Fibroblast of the conjunctiva (primary cell): ENCODE measurements at places on chromosomes 1 and 21.

DNA sequence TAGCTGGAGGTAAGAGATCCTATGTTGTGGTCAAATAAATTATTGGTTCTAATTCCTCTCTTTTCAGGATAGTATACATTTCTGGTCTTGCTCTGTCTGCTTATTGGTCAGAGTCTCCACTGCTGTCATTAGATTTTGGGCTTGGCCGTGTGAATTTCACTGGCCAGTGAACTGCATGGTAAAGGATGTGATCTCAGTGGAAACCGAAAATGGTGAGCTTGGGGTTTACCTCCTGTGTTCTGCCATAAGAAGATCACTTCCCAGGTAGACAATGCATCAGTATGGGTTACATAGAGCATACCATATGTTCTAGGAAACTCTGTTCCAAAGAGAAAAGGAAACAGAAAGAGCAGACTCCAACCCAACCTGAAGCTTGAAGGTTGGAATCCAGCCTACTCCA lies 1123.3 kb upstream of the B3GALT2 start:
- DNase-seq: no peak

DNA sequence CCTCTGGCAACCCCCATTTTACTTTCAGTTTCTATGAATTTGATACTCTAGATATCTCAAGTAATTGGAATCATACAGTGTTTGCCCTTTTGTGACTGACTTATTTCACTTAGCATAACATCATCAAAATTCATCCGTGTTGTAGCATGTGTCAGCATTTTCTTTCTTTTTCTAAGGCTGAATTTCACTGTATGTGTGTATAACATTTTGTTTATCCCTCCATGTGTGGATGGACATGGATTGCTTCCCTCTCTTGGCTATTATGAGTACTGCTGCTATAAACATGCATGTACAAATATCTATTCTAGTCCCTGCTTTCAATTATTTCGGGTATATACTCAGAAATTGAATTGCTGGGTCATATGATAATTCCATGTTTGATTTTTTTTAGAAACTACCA lies 97.3 kb downstream of the MAP3K21 start:
- no peak for DNase-seq

- no peak for DNase-seq
Observed at GRCh38 chr21:34671891-34672290, 3.1 kb downstream of the CLIC6 start.

- DNase-seq: no peak
Observed at GRCh38 chr1:9767964-9768668, 55.6 kb downstream of the CLSTN1 start.

DNA sequence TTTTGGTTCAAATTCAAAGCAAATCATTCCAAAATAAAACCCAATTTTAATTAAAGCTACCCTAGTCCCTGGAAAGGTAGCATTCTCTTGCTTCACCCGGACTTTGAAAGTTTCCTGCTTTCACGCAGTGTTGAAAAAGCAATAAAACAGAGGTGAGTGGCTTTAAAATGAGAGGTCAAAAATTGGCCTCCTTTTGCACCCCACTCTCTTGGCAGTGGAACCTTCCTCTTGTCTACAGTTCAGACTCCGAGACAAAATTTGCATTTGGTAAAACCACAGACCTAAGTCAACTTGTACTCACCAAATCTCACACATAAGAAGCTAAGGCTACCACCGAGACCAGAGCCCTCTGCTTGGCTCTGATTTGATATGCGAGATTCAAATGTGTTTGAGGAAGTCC lies 252.7 kb downstream of the TTLL7 start:
- no peak for DNase-seq

- DNase-seq: no peak
Observed at GRCh38 chr1:40748841-40749718, 34.5 kb upstream of the KCNQ4 start.

DNA sequence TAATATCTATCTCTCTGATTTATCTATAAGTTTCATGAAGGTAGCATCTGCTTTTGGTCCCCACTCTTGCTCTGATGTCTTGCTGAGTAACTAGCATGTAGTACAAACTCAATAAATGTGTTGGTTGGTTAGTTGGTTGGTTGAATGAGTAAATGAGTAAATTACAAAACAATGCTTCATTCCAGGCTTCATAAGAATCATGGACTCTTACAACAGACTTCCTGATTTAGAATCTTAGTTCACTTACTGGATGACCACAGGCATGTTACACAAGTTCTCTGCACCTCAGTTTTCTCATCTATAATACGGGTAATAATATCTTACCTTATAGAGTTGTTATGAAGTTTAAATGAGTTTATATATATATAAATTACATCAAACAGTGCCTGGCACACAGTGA lies 98.6 kb downstream of the ZNF281 start:
- no peak for DNase-seq

DNA sequence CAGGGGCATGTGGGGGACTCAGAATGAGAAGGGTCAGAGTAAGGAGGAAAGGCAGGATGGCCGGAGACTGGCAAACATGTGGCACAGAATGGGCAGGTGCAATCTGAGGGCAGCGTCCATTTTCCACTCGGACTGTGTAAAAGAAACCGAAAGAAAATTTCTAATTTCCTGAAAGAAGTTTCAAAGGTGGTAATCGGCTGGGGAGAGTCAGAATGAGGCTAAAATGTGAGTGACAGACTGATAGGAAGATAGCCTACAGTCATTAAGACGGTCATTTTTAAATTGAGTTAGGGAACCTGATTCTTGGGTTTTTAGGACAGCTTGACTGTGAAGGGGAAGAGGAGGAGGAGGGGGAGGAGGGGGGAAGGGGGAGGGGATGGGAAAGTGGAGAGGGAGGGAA lies 23.6 kb downstream of the COA6 start:
- DNase-seq: no peak

DNA sequence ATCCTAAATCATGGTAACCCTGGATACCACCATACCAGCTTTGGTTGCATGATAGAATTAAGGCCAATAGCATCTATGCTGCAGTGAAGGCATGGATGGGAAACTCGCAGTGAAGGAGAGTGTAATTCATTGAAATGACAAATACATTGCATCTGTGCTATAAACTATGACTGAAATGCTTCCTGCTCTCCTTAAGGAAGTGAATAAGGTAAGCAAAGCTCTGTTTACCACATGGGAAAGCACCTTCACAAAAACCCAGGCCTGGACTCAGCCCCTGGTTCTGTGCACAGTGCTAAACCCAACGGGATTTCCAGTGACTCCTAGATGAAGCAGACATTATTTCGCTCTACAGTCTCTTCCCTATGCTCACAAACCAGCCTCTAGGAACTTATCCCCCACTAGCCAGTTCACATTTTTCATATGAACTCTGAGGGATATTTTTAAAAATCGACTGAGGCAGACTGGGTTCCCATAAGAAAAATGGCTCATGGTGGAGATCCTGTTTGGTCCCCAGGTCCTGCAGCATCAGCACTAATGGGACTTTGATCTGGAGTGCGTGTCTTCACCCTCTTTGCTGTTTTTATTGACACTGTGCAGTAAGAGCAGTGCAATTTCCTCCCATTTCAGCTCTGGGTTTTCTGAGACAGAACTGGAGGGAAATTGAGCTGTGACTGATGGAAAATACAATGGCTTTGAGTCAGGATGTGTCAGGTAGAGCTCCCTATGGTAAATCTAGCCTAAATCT lies 362.7 kb downstream of the SIPA1L2 start:
- DNase-seq: no peak

GRCh38 chr1:195714248-195714647 lies 894.0 kb downstream of the KCNT2 start:
- DNase-seq: no peak

GRCh38 chr1:225962440-225962975 lies 21.5 kb upstream of the LEFTY2 start:
- no peak for DNase-seq

GRCh38 chr1:240492832-240493440 lies 119.0 kb downstream of the GREM2 start:
- DNase-seq: peak; percentile 42
